Right atrium auricular region (tissue), 2 donors: ENCODE measurements at places on chromosomes 5 and 9. TPM values are rescaled to one million over a fixed set of nuclear protein-coding genes. Genes with fewer than 3 reads are reported as not detected.

DIPK1B gene
- total RNA-seq = 45.7 TPM

SPTLC1 gene
- 40.6 TPM for total RNA-seq

- no peaks in the 10 kb centered on the region for H3K36me3 ChIP-seq
- no peak overlapping the region for H3K27ac ChIP-seq
Measured at GRCh38 chr9:128428644-128429512, 8.2 kb downstream of the CERCAM start.

DNA sequence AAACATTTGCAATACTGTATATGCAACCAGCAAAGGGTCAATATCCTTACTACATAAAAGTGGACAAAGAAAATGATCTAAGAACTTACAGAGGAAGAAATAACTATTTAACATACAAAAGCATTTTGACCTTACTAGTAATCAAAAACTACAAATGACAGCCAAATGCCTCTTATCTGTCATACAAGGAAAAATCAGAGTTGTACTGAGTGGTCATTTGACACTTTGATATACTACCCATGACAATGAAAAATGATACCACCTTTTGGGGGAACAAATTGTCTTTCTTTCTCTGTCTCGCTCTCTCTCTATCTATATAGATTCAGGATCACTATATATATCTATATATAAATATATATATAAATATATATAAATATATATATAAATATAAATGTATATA, 50.4 kb upstream of the ZSWIM6 start:
- H3K4me1 ChIP-seq = no peaks in the 10 kb centered on the region
- H3K36me3 ChIP-seq = no peaks in the 10 kb centered on the region
- no peaks in the 10 kb centered on the region for H3K27me3 ChIP-seq
- no peak overlapping the region for H3K4me3 ChIP-seq
- DNase-seq = no peak
- H3K27ac ChIP-seq = no peak overlapping the region

- H3K27me3 ChIP-seq = no peaks in the 10 kb centered on the region
- DNase-seq = no peak
Measured at GRCh38 chr5:124528838-124529237, 217.6 kb downstream of the ZNF608 start.

BTNL8 gene
- total RNA-seq = 0.59 TPM

OR1J2 gene
- not detected for total RNA-seq

DNA sequence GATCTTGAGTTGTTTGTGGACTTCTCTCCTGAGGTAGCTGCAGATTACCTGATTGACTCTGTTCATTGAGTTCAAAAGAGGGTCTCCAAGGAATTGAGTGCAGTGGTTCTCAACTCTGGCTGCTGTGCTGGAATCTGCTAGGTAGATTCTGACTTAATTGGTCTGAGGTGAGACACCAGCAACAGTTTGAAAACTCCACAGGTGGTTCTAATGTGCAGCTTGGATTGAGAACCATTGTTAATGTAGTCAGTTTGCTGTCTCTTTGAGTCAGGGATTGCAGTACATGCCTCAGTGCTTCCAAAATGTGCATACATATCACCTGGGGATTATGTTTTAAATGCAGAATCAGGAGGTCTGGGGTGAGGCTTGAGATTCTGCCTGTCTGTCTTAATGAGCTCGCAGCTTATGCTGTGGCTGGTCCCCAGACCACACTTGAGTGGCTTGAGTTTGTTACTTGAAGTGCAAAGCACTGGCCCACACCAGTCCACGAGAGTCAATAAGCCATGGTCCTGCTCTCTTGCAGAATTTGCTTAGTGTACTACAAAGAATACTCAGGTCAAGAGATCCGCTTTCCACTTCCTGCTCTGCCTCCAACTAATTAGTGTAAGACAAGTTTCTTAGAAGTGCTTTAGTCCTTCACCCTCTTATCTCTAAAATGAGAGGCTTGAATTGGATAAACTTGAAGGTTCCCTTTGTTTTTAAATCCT, 82.3 kb downstream of the ATG10 start:
- no peaks in the 10 kb centered on the region for H3K27me3 ChIP-seq
- H3K27ac ChIP-seq = no peak overlapping the region
- no peaks in the 10 kb centered on the region for H3K4me1 ChIP-seq

- no peak for DNase-seq
- no peaks in the 10 kb centered on the region for H3K36me3 ChIP-seq
- no peak overlapping the region for H3K4me3 ChIP-seq
- no peaks in the 10 kb centered on the region for H3K4me1 ChIP-seq
- no peak overlapping the region for H3K27ac ChIP-seq
- H3K27me3 ChIP-seq = no peaks in the 10 kb centered on the region
Measured at GRCh38 chr5:178307267-178308045, 74.9 kb upstream of the PHYKPL start.

- H3K36me3 ChIP-seq = peaks cover 49% of the 10 kb centered on the region
- peak overlapping the region; percentile 74 for H3K4me3 ChIP-seq
- no peaks in the 10 kb centered on the region for H3K27me3 ChIP-seq
- H3K4me1 ChIP-seq = peaks cover 25% of the 10 kb centered on the region
Measured at GRCh38 chr9:35102465-35102768, 514 bp downstream of the STOML2 start.

GRCh38 chr9:23041466-23041865, 594.8 kb downstream of the DMRTA1 start:
- no peak for DNase-seq
- no peak overlapping the region for H3K27ac ChIP-seq
- H3K27me3 ChIP-seq = no peaks in the 10 kb centered on the region
- no peak overlapping the region for H3K4me3 ChIP-seq

DNA sequence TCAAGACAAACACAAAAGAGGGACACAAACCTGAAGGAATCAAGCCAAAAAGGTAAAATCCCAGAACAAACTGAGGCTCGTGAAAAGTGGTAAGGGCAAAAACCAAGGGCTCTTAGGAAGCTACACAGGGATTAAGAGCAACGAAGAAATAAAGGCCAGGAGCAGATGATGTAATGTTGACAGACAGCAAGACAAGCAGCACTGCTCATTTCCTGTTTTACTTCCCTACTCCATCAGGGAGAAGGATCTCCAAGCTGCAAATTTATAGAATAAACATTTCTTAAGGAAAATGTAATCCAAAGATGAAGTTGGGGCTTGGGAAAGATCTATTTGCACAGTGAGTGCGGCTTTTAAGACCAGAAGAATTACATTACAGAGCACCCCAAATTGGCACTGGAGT, 182.3 kb upstream of the MAP1B start:
- no peaks in the 10 kb centered on the region for H3K36me3 ChIP-seq
- peak overlapping the region; percentile 20 for H3K27ac ChIP-seq
- no peaks in the 10 kb centered on the region for H3K4me1 ChIP-seq
- no peaks in the 10 kb centered on the region for H3K27me3 ChIP-seq
- no peak overlapping the region for H3K4me3 ChIP-seq

GRCh38 chr5:35919191-35919590, 19.2 kb downstream of the CAPSL start:
- H3K4me3 ChIP-seq = no peak overlapping the region
- no peaks in the 10 kb centered on the region for H3K4me1 ChIP-seq
- DNase-seq = no peak
- no peak overlapping the region for H3K27ac ChIP-seq

- no peaks in the 10 kb centered on the region for H3K27me3 ChIP-seq
- no peak for DNase-seq
- H3K4me3 ChIP-seq = no peak overlapping the region
Measured at GRCh38 chr5:110356677-110357076, 369.8 kb downstream of the TMEM232 start.

GRCh38 chr9:128151309-128152132, 2.3 kb downstream of the LCN2 start:
- no peak overlapping the region for H3K4me3 ChIP-seq
- DNase-seq = no peak
- no peaks in the 10 kb centered on the region for H3K4me1 ChIP-seq
- H3K27ac ChIP-seq = no peak overlapping the region
- no peaks in the 10 kb centered on the region for H3K36me3 ChIP-seq
- no peaks in the 10 kb centered on the region for H3K27me3 ChIP-seq

KCNN2 gene
- total RNA-seq = 12.6 TPM

DNA sequence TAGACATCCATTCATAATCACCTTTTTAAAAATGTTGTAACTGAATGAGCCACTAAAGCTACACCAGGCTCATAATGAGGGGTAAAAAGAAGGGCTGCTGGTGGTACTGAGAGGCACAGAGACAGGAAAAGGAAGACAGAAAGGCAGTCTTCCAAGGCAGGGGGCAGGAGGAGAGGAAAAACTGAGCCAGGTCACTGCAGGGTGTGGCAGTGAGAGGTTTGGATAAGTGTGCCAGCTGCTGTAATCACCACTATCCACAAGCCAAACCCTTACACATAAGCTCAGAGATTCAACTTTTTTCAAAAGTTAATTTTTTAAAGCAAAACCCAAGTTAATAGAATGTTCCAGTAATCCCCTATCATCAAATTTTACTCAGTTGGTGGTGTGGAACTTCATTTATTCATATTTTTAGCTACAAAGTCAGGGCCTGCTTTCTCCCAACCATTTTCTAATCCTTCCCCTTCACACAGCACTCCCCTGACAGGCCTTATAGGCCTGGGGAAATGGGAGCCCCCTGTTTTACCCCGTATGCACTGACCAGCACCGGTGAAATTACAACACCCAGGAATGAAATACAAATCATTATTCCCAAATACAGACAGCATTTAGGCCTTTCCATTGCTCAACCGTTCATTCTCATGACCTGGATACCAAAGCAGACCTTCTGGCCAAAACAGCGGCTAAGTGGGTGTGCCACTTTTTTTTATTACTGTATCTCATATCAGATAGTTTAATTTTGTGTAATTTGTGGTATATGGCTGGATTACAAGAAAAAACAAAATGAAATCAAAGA, 76.3 kb downstream of the EFNA5 start:
- peaks cover 25% of the 10 kb centered on the region for H3K4me1 ChIP-seq
- H3K27me3 ChIP-seq = no peaks in the 10 kb centered on the region
- no peaks in the 10 kb centered on the region for H3K36me3 ChIP-seq
- H3K4me3 ChIP-seq = no peak overlapping the region
- no peak for DNase-seq
- H3K27ac ChIP-seq = peak overlapping the region; percentile 67
